ENCODE measurements at places on chromosomes 4 and X.

GRCh38 chr4:1685235-1686150, 1.4 kb upstream of the FAM53A start:
- no peak for DNase-seq

DNA sequence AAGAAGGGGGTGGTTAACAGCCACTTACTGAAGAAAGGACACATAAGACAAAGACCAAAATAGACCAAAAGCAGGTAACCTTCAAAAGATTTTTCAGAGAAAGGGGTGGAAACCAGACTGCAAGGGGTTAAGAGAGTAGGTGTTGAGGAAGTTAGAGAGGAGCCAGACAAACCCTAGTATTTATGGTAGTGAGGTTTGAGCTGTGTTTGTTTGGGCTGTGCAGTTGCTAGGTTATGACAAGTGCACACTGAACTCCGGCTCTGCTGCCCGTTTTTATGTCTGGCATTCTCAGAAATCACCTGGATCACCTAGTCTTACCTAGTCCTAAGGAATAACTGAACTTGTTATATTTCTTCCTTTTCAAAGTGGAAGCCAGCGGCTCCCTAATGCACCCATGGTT, 22.9 kb upstream of the G3BP2 start:
- DNase-seq: no peak

GRCh38 chrX:137212078-137212632, 178.4 kb upstream of the GPR101 start:
- DNase-seq: no peak

DNA sequence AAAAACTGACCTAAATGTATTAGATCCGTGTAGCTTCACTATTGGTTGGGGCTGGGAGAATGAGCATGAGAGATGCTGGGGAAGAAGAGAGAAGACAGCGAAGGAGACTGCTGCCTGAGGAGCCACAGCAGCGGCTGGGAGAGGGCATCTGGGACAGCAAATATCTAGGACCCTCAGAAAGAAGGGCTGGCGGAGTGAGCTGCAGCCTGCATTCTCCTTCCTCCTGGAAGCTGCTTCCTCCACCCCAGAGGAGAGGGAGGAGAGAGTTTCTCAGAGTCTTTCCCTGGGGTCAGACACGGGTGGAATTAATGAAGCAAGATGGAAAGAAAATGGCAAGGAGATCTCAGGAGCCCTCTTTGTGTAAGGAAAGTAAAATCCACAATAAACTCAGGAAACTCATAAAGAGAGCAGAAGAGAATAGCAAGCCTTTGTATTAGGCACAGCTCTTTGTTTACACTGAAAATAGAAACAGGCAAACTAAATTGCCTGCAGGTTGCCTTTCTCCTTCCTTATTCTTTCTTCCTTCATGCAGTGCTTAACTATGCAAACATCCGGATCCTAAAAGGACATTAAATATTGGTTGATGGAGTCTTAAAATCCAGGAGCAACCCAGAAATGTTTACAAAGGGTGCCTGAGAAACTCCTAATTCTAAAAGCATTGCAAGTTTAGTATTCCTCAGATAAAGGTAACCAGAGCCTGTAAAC, 130.3 kb upstream of the GALNT7 start:
- no peak for DNase-seq

DNA sequence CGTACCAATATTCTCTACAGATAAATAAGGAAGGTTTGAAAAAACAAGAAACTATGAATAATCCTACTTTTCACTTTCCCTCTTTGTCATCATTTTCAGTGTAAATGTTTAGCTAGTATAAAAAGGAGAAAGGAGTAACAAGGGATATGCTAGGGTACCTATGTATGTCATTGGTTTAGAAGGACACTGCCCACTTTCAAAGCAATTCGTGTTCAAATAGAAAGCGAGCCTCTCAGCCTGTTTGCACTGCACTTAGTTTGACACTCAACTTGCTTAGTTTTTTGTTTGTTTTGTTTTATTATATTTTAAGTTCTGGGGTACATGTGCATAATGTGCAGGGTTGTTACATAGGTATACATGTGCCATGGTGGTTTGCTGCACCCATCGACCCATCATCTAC, 21.6 kb upstream of the RXFP1 start:
- DNase-seq: no peak

DNA sequence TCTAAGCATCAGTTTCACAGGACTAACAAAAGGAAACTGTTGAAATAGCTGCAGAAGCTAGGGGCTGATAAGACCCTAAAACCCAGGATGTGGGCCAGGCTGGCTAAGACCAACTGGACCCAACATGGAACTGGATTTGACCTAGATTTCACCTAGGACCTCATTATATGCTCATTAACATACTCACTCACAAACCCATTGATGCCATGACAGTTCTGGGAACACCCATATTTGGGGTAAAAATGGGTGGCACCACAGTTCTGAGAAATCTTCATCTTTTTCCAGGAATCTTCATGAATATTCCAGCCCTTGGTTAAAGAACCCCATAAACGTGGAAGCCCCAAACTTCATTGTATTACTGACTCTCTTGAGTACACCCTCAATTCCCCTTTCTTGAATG, 41.1 kb downstream of the HSD17B13 start:
- DNase-seq: no peak

- DNase-seq: no peak
These were observed 177.7 kb upstream of the PPARGC1A start for GRCh38 chr4:24067367-24068193.

DNA sequence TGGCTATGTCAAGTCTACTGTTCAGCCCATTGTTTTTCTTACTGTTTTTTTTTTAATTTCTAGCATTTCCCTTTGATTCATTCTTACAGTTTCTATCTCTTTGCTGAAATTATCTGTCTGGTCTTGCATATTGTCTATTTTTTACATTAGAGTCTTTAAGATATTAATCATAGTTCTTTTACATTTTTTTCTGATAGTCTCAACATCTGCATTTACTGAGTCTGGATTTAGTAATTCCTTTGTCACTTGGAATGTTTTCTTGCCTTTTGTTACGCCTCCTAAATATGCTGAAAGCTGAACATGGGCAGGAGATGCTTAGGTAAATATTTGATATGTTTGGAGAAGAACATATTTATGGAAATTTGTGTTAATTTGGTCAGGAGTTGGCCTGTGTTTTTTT, 10.4 kb downstream of the JADE3 start:
- DNase-seq: no peak

DNA sequence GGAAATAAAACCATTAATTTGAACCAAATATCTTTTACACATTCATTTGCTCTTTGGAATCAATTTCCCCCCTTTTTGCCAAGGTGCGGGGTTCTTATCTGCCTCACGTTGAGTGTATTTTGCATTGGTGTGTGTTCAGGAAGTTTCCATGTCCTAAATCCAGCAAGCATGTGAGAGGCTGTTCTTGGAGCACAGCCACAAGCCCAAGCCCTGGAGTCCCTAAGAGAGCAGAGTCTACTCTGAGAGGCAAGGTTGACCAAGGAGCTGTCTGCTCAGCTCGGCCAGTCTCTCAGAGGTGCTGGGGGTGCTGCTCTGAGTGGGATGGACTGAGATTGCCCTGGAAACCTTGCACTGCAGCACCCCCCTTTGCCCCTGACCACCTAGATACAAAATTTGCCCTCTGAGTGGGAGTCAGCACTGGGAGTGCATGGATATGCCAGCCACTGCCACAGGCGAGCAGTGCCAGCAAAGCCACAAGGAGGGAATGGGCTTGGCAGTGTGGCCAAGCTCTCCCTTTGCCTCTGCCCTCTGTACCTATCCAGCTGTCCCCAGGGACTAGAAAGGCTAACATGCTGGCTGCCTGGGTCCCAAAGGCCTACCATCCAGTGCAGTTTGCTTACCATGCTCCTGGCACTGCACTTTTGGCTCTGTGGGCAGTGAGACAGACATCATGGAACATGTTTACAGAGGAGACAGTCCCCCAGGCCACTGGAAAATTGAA, 20.5 kb upstream of the FAM193A start:
- DNase-seq: no peak

DNA sequence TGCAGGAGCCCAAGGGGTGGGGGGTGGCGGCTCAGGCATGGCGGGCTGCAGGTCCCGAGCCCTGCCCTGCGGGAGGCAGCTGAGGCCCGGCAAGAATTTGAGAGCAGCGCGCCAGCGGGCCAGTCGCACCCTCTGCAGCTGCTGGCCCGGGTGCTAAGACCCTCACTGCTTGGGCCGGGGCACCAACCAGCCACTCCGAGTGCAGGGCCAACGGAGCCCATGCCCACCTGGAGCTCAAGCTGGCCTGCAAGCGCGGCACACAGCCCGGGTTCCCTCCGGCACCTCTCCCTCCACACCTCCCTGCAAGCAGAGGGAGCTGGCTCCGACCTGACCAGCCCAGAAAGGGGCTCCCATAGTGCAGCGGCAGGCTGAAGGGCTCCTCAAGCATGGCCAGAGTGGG, 758.2 kb upstream of the INTU start:
- no peak for DNase-seq

All from stimulated activated CD8-positive, alpha-beta memory T cell treated with anti-CD3 and anti-CD28 coated beads, Interleukin-15, amount 100 ng/mL, for 24 hours (primary cell).